ENCODE measurements at places on chromosomes 12 and 14.

- no peak overlapping the region for H3K27ac ChIP-seq
- H3K36me3 ChIP-seq, result no peaks in the 10 kb centered on the region
- H3K4me1 ChIP-seq, result no peaks in the 10 kb centered on the region
- H3K4me3 ChIP-seq, result no peak overlapping the region
- H3K27me3 ChIP-seq, result 0 out of 2 replicates have a peak, but pooled peaks cover 5% of the 10 kb centered on the region
Measured at GRCh38 chr12:47909839-47910465, 5.2 kb upstream of the VDR start.

GRCh38 chr14:65297744-65298143 is 114.8 kb upstream of the FUT8 start:
- H3K27me3 ChIP-seq, result no peaks in the 10 kb centered on the region
- H3K4me1 ChIP-seq, result peaks cover 17% of the 10 kb centered on the region
- DNase-seq, result no peak
- peak overlapping the region; percentile 54 for H3K27ac ChIP-seq
- H3K36me3 ChIP-seq, result no peaks in the 10 kb centered on the region
- H3K4me3 ChIP-seq, result peak overlapping the region; percentile 39

- DNase-seq, result no peak
- H3K27ac ChIP-seq, result no peak overlapping the region
- no peaks in the 10 kb centered on the region for H3K27me3 ChIP-seq
- H3K36me3 ChIP-seq, result no peaks in the 10 kb centered on the region
- no peaks in the 10 kb centered on the region for H3K4me1 ChIP-seq
- H3K4me3 ChIP-seq, result no peak overlapping the region
Measured at GRCh38 chr14:92224358-92224954, 98.5 kb upstream of the SLC24A4 start.

GRCh38 chr14:95138876-95139275 is 18.5 kb downstream of the DICER1 start:
- no peak overlapping the region for H3K27ac ChIP-seq
- no peak for DNase-seq
- H3K4me3 ChIP-seq, result no peak overlapping the region
- no peaks in the 10 kb centered on the region for H3K36me3 ChIP-seq
- H3K27me3 ChIP-seq, result no peaks in the 10 kb centered on the region

GRCh38 chr12:116186482-116187150 is 90.9 kb downstream of the MED13L start:
- H3K27ac ChIP-seq, result no peak overlapping the region
- no peaks in the 10 kb centered on the region for H3K4me1 ChIP-seq
- H3K4me3 ChIP-seq, result no peak overlapping the region
- DNase-seq, result no peak
- no peaks in the 10 kb centered on the region for H3K36me3 ChIP-seq
- H3K27me3 ChIP-seq, result no peaks in the 10 kb centered on the region

GRCh38 chr12:91965781-91966180 is 179.9 kb downstream of the BTG1 start:
- no peak overlapping the region for H3K4me3 ChIP-seq
- no peaks in the 10 kb centered on the region for H3K4me1 ChIP-seq
- H3K27me3 ChIP-seq, result no peaks in the 10 kb centered on the region
- no peak overlapping the region for H3K27ac ChIP-seq
- no peaks in the 10 kb centered on the region for H3K36me3 ChIP-seq

GRCh38 chr12:67043771-67044170 is 225.4 kb upstream of the CAND1 start:
- no peaks in the 10 kb centered on the region for H3K4me1 ChIP-seq
- no peak overlapping the region for H3K27ac ChIP-seq
- no peak for DNase-seq
- no peaks in the 10 kb centered on the region for H3K27me3 ChIP-seq
- no peaks in the 10 kb centered on the region for H3K36me3 ChIP-seq

- H3K4me1 ChIP-seq, result peaks cover 69% of the 10 kb centered on the region
- peak overlapping the region; percentile 54 for H3K27ac ChIP-seq
- DNase-seq, result no peak
- no peak overlapping the region for H3K4me3 ChIP-seq
- H3K36me3 ChIP-seq, result no peaks in the 10 kb centered on the region
Measured at GRCh38 chr14:75496755-75497154, 25.5 kb upstream of the BATF start.

GRCh38 chr14:33767586-33768457 is 183.1 kb downstream of the EGLN3 start:
- no peak overlapping the region for H3K4me3 ChIP-seq
- H3K27me3 ChIP-seq, result no peaks in the 10 kb centered on the region
- no peaks in the 10 kb centered on the region for H3K4me1 ChIP-seq
- no peak for DNase-seq

GRCh38 chr14:47346849-47347248 is 328.6 kb downstream of the MDGA2 start:
- H3K4me1 ChIP-seq, result no peaks in the 10 kb centered on the region
- H3K27ac ChIP-seq, result no peak overlapping the region
- H3K27me3 ChIP-seq, result no peaks in the 10 kb centered on the region
- no peak for DNase-seq

DNA sequence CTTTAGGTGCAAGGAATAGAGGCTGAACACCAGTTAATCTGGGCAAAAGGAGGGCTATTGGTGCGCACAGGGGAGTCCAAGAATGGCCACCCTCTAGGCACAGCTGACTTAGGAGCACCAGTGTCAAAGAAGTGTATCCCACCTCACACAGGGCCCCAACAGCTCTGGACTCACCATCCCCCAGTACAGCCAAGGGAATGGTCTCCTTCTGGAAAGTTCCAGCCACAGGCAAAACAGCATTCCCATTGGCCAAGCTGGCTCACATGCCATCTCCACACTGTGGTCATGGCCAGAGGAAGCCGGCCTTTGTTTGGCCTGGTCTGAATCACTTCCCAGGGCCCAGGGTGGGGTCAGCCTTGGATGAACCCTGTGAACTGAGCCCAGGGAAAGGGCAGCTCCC is 120.1 kb downstream of the DICER1 start:
- H3K36me3 ChIP-seq, result no peaks in the 10 kb centered on the region
- peaks cover 5% of the 10 kb centered on the region for H3K4me1 ChIP-seq
- H3K4me3 ChIP-seq, result no peak overlapping the region
- H3K27me3 ChIP-seq, result no peaks in the 10 kb centered on the region
- DNase-seq, result no peak

DNA sequence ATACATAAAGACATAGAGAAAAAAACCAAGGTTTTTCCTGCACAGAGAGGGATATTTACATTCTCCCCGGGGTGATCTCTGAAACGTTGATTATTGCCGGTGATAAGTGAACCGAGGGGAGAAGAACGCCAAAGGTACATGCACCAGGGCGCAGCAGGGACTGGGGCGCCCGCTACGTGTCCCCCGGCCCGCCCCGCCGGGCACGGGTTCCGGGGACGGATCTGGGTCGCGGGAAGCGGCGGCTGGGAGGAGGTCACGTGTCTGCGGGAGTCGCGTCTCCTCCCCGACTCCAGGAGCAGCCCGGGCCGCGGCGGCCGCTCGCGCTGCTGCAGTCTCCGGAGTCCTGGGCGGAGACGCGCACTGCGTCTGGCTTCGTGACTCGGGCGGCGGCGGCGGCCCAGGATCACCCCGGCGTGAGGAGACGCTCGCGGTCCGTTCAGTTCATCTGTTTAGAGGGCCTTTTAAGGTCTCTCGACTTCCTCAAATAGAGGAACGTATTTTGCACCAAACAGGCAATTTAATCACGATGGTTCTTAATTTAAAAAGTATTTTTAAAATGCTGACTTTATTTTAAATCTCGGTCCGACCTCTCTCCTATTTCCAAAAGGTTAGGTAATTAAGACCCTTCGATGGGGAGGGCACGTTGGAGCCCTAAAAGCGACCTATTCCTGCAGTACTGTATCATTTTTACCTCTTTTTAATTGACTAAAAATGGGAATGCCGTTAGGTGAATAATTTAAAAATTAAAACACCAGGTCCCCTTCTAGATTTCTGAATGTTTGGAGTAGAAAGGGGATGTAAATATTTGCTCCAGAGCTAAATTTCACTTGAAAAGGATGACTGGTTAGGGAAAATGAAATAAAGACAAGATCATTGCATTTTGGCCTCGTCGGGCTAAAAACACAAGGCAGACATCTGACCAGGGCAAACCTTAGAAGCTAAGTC is 1.8 kb upstream of the BHLHE41 start:
- H3K27me3 ChIP-seq, result peaks cover 41% of the 10 kb centered on the region
- DNase-seq, result no peak
- no peaks in the 10 kb centered on the region for H3K36me3 ChIP-seq
- H3K4me1 ChIP-seq, result peaks cover 20% of the 10 kb centered on the region

DNA sequence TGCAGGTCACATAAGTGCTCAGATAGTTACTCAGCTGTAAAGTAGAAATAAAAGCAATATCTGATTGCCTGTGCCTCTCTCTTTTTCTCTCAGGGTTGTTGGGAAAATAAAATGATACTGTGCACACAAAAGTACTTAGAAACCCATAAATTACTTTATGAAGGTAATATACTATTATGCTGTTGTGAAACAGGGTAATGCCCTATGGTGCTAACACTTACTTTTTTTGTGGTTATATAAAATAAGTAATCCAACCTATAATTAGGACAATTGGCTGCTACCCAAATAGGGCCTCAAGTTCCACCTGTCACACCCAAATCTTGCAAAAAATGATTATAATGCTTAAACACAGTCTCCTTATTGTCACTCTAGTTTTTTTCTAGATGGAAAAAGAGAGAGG is 50.6 kb downstream of the DAAM1 start:
- H3K27me3 ChIP-seq, result no peaks in the 10 kb centered on the region
- H3K27ac ChIP-seq, result no peak overlapping the region

GRCh38 chr14:51093371-51094281 is 1.3 kb downstream of the TRIM9 start:
- peaks cover 20% of the 10 kb centered on the region for H3K27me3 ChIP-seq
- peaks cover 16% of the 10 kb centered on the region for H3K4me1 ChIP-seq
- no peaks in the 10 kb centered on the region for H3K36me3 ChIP-seq
- no peak overlapping the region for H3K27ac ChIP-seq
- no peak for DNase-seq

GRCh38 chr12:5660238-5660637 is 228.3 kb downstream of the NTF3 start:
- no peak overlapping the region for H3K4me3 ChIP-seq
- no peaks in the 10 kb centered on the region for H3K36me3 ChIP-seq
- H3K27ac ChIP-seq, result no peak overlapping the region
- H3K4me1 ChIP-seq, result no peaks in the 10 kb centered on the region
- no peaks in the 10 kb centered on the region for H3K27me3 ChIP-seq

- no peak overlapping the region for H3K27ac ChIP-seq
- no peak for DNase-seq
- peaks cover 9% of the 10 kb centered on the region for H3K27me3 ChIP-seq
- no peak overlapping the region for H3K4me3 ChIP-seq
- no peaks in the 10 kb centered on the region for H3K36me3 ChIP-seq
Measured at GRCh38 chr12:72273499-72273837, 1.3 kb downstream of the TRHDE start.

GRCh38 chr12:110117956-110118685 is 6.0 kb upstream of the IFT81 start:
- DNase-seq, result no peak
- H3K4me3 ChIP-seq, result no peak overlapping the region

DNA sequence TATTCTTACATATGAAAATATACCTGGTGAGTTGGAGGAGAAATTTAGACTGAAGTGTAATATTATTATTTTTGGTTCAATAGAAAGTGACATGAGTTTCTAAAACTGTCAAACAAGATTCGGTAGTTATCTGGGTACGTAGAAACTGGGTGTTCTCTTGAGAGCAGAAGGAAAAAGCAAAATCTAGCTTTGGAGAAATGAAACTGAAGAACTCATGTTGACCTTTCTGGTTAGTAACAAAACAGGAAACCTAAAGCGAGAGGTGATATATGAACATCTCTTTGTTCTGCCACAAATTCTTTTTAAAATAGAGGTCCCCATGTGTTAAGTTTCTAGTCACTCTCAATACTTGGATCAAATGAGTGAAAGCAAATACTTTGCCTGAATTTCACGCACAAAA is 401.7 kb downstream of the TRHDE start:
- H3K4me3 ChIP-seq, result no peak overlapping the region
- no peaks in the 10 kb centered on the region for H3K36me3 ChIP-seq
- H3K27me3 ChIP-seq, result no peaks in the 10 kb centered on the region

DNA sequence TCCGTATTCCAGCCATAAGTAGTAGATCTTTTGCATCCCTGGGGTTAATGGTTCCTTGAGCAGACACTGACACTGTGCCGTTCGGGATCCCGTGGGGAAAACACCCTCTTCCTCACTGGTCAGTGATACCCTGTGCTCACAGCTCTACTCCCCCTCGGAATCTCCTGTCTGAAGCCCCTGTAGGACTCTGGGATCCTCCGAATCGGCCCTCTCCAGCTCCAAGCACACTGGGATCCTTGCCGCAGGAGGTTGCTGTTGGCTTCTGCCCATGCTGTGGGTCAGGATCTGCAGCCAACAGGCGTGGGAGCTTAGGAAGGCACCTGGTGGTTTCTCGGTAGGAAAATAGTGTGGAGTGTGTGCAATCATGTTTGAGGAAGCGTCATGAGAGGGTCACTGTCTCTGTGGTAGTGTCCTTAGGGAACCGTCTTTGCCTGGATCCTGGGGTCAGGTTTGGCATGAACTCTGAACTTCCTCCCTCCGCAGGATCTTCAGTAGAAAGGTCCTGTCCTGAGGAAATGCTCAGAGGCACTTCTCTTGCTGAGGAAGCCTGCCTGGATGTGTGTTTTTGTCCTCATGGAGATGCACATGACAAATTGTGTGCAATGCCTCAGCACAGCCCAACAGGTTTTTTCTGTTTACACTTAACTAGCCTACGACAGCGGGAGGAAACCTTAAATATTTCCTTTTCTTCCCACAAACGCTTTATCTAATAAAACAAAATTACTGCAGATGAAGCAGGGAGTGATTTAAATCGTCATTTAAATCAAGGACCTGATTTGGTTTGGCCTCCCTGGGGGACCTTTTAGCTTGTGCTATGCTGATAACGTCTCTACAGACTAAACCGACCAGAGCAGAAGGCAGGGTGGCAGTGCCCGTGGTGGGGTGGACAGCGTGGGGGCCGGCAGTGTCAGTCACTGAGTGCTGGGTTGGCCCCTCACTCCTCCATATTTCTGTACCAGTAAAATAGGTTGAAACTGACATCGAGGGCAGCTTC is 18.7 kb downstream of the FBXL14 start:
- H3K4me1 ChIP-seq, result no peaks in the 10 kb centered on the region
- H3K27ac ChIP-seq, result no peak overlapping the region
- H3K27me3 ChIP-seq, result no peaks in the 10 kb centered on the region
- DNase-seq, result no peak
- no peaks in the 10 kb centered on the region for H3K36me3 ChIP-seq

DNA sequence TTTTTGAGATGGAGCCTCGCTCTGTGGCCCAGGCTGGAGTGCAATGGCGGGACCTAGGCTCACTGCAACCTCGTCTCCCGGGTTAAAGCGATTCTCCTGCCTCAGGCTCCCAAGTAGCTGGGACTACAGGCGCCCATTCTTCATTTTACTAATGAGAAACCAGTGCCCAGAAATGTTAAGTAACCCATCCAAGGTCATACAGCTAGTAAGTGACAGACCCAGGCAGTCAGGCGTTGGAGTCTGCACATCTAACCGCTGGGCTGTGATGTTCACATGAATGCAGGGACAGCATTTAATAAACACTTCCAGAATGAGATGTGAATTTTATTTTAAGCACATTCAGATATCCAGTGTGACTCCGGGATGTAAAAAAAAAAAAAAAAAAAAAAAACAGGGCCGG is 1.3 kb upstream of the TRIP11 start:
- peak overlapping the region; percentile 82 for H3K4me3 ChIP-seq
- no peaks in the 10 kb centered on the region for H3K36me3 ChIP-seq
- H3K27me3 ChIP-seq, result no peaks in the 10 kb centered on the region
- no peak for DNase-seq
- no peak overlapping the region for H3K27ac ChIP-seq
- H3K4me1 ChIP-seq, result no peaks in the 10 kb centered on the region

Measured in GM12878 (cell line).